Progenitor cell of endocrine pancreas (in vitro differentiated cells): ENCODE measurements at places on chromosomes 3 and 15.

GRCh38 chr3:185318141-185318540 is 44.8 kb upstream of the MAP3K13 start:
- DNase-seq: no peak

- DNase-seq: no peak
Observed at GRCh38 chr3:39325236-39325635, 4.3 kb upstream of the CCR8 start.

DNA sequence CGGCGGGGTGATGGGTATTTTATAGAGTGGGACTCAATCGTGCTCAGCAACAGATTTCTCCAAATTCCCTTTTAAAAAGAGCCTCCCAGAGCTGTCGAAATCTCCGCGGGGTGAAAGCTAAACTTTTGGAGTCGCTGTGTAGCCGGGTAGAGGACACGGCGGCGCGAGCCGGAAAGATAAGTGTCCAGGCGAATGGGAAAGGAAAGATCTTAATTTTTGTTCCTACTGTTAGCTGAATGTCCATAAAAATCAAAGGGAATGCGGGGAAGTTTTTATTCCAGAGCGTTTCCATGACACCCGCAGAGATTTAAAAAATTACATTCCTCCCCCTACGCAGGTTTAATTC is 9.1 kb downstream of the EOMES start:
- DNase-seq: no peak

GRCh38 chr3:101615525-101615924 is 41.5 kb downstream of the PCNP start:
- DNase-seq: no peak

DNA sequence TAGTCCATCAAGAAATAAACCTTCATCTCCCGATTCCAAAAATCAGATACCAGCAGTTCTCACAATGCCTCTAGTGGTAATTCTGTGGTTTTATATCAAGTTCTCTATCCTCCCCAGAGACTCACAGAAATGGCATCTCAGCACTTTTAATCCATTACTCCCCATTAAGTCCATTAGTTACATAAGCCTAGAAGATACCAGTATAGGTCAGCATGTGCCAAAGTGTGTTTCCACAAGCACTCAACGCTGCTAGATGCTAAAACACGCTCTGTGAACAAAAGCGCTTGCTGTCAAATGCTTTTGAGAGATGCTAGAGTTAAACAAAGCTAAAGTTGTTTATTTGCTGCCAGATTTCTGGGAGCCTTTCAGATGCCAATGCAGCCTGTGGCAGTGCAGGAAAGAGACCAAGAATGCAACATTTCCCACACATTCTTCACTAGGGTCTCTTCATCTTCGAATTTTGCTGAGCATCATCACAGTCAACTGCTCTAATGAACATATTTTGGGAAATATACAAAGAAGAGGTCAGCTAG is 918.8 kb upstream of the CFAP20DC start:
- no peak for DNase-seq

DNA sequence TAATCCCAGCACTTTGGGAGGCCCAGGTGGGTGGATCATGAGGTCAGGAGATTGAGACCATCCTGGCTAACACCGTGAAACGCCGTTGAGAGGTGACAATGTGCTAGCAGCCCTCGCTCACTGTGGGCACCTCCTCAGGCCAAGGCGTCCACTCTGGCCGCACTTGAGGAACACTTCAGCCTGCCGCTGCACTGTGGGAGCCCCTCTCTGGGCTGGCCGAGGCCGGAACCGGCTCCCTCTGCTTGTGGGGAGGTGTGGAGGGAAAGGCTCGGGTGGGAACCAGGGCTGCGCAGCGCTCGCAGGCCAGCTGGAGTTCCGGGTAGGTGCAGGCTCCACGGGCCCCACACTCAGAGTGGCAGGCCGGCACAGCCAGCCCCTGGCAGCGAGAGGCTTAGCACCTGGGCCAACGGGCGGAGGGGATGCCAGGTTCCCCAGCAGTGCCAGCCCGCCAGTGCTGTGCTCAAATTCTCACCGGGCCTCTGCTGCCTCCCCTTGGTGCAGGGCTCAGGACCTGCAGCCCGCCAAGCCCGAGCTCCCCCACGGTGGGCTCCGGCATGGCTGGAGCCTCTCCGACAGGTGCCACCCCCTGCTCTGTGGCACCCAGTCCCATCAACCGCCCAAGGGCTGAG is 253.6 kb downstream of the CNTN4 start:
- DNase-seq: no peak
